ACHN (cell line): ENCODE measurements at places on chromosomes 2 and 18.

DNA sequence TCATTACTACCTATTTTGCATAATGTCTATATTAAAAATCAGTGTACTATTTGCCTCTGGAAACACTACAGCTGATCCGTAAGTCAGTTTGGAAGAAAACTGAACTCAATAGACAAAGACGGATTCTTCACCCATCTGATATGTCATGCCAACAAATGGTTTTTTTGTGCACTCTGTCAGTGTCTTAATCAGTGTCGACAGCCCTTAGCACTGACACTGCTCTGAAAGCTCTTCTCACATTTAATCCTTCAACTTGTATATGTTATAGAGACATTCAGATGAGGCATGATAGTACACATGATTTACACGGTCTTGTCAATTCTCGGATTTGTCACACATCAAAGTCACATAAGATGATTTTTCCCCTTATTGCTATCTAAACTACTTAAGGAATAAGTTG lies 347.5 kb upstream of the GALNT5 start:
- DNase-seq: no peak

DNA sequence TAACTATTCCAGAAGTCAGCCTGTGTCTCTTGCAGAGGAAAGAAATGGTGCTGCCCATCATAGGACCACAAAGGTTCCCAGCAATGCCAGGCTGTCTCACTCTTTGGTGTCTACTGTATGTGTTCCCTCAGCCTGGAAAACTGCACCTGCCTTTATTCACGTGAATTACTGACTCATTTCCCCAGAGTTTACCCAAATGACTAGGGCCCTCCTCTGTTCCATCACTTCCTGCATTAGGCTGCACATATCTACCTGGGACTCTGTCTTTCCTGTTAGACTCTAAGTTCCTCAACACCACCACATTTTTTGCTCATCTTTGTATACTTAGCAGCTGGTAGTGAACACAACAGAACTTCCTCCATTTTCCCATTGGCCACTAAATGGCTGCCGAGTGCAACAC lies 188.3 kb downstream of the FHOD3 start:
- DNase-seq: no peak

GRCh38 chr18:42168487-42168886 lies 213.5 kb downstream of the PIK3C3 start:
- DNase-seq: no peak

- no peak for DNase-seq
Measured at GRCh38 chr2:16396986-16397385, 268.6 kb downstream of the CYRIA start.

DNA sequence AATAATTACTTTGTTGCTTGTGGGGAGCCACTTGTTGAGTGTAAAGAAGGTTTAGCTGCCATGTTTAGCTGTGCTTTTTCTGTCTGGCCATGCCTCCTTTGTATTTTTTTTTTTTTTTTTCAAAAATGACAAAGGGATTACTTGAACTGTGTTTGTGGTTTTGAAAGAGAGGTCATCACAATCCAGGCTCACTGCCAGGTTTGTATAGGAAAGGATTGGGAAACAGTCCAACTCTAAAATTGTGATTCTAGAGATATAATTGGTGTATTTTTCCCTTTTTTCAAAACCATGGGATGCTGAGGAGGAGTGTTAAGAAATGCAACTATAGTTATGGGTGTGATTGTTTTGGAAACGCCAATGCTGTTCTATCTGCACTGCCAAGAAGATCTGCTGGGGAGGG lies 4.3 kb downstream of the ITPRIPL1 start:
- no peak for DNase-seq

- DNase-seq: no peak
Measured at GRCh38 chr2:213696442-213696841, 412.2 kb downstream of the SPAG16 start.

DNA sequence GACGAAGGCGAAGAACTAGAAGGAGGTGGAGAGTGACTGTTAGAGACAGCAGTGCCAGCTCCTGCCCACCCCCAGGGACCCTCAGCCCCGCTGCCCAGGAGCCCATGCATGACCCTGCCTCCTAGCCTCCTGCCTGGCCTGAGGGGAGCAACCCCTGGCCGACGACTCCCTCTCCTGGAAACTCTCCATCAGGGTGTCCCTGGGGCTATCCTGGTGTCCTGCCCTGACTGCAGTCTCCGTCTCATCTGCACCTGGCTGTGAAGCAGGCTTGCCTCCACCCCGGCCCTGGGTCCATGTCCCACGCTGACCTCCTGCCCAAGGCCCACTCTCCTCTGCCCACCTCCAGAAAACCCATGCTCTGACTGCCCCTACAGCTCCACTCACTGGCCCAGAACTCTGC lies 120.2 kb downstream of the RPIA start:
- no peak for DNase-seq

GRCh38 chr2:213259266-213259665 lies 25.0 kb upstream of the SPAG16 start:
- no peak for DNase-seq

GRCh38 chr2:177666408-177666807 lies 273.8 kb downstream of the AGPS start:
- no peak for DNase-seq

- no peak for DNase-seq
Measured at GRCh38 chr2:203740871-203741281, 34.4 kb downstream of the CD28 start.

- no peak for DNase-seq
Measured at GRCh38 chr2:9518780-9519179, 36.9 kb downstream of the ADAM17 start.

DNA sequence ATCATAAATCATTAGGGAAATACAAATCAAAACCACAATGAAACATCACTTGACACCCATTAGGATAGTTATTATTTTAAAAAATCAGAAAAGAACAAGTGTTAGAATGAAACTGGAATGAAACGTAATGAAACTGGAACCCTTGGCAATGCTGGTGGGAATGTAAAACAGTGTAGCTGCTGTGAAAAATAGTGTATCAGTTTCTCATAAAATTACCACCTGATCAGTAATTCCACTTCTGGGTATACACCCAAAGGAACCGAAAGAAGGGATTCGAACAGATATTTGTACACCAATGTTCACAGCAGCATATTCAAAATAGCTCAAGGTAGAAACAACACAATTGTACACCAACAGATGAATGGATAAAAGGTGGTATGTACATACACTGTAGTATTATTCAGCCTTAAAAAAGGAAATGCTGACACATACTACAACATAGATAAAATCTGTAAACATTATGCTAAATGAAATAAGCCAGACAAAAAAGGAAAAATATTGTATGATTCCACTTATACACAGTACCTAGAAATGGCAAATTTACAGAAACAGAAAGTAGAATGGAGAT lies 27.0 kb downstream of the ROCK1 start:
- DNase-seq: no peak

DNA sequence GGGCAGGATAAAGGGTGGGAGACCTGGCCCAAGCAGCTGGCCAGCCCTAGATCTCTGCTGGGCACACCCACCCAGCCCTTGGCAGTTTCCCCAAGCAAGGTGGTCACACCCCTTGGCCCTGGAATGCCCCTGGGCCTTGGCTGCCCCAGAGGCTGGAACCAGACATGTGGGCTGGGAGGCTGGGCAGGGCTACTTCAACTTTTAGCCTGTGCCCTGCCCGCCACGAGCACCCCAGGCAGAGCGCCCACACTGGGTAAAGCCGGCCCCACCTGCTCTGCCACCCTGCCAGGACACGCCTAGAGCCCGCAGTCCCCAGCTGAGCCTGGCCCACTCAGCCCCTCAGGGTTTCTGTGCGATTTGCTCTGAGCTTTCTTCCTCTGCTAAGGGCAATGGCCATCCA lies 119.7 kb upstream of the SMAD2 start:
- DNase-seq: no peak

- DNase-seq: no peak
Measured at GRCh38 chr2:20370191-20370590, 19.5 kb upstream of the PUM2 start.

GRCh38 chr18:49904871-49905555 lies 91.7 kb upstream of the ACAA2 start:
- DNase-seq: no peak

GRCh38 chr2:16250886-16251285 lies 310.5 kb downstream of the MYCN start:
- DNase-seq: no peak

DNA sequence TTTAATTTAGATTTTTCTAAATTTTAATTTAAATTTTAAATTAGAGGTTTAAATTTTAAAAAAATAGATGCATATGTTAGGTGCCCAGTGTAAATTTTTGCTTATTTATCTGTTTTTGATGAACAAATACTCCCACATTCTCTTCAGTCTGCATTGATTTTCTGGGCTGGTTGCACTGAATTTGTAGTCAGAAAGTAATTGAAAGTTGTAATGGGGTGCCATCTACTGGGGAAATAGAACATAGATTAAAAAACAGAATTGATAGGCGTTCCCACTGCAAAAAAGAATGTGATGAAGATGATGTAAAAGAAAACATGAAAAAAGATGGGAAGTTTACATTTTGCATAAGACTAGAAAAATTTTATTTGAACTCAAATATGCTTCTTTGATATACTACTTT lies 51.7 kb upstream of the CCDC85A start:
- DNase-seq: peak; percentile 56

- no peak for DNase-seq
Measured at GRCh38 chr2:151043484-151043883, 218.2 kb downstream of the RBM43 start.

- DNase-seq: no peak
Measured at GRCh38 chr2:143144813-143145455, 15.7 kb downstream of the ARHGAP15 start.

DNA sequence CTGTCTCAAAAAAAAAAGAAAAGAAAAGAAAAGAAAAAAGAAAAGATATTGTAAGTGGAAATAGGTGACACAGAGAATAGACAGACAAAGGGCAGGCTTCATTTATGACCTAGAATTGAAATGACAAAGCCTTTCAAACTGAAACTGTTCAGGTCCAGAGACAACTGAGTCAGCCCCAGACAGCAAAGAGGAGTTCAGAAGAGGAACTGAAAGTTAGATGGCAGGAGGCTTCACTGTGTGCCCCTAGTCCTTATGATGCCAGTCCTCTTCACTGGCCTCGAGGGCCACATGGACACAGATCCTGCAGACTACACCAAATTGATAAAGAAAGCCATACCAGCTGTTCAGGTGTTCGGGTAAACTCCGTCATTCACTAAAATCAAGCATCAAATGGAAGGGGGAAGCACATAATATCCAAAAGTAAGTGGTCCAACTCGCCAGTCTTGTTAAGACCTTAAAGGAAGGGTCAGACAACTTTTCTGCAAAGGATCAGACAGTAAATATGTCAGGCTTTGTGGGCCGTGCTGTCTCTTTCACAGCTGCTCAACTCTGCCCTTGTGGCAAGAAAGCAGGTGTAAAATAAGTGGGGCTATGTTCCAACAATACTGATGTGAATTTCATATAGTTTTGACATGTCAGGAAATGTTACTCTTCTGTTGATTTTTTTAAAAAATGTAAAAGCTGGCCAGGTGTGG lies 231.9 kb upstream of the MGAT5 start:
- no peak for DNase-seq

DNA sequence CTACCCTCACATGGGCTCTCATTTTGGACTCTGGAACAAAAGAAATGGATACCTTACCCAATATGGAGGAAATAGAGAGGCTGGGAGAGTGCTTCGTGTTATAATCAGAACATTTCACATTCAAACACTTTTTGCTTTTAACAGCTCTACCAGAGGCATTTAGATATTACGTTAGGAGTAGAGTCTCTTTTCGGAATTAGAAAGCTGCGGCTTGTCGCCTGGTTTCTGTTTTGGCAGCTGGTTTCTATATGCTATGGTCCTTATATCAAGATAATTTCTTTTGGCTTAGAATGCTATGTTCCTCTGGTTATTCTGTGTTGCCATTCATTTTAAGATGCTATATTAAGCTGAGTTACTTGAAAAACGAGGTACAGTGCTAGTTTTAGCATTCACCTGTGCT lies 392.8 kb upstream of the GALNT5 start:
- DNase-seq: no peak

GRCh38 chr2:201070948-201071478 lies 458 bp downstream of the HYCC2 start:
- DNase-seq: peak; percentile 29

- no peak for DNase-seq
Measured at GRCh38 chr18:27899893-27900292, 277.0 kb downstream of the CDH2 start.
